ENCODE measurements at places on chromosomes 1 and 21. TPM values are rescaled to one million over a fixed set of nuclear protein-coding genes. Genes with fewer than 3 reads are reported as not detected.

DNA sequence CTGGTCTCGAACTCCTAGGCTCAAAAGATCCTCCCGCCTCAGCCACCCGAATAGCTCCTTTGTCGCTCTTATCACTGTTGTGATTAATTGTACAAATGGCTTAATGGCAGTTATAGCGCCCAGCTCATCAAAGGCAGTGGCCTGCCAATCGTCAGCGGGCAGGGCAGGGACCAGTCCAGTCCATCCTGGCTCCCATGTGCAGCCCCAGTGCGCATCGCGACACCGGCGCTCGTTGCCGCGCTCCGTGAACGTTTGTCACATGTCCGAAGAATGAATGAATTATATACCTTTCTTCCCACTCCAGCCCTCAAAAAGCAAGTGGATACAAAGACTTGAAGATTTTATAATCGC is 18.4 kb downstream of the MTX1 start:
- no peaks in the 10 kb centered on the region for H3K27me3 ChIP-seq
- peak overlapping the region; percentile 88 for H3K27ac ChIP-seq

- DNase-seq: no peak
- peaks cover 2% of the 10 kb centered on the region for H3K27me3 ChIP-seq
- no peaks in the 10 kb centered on the region for H3K36me3 ChIP-seq
These were observed 62.7 kb downstream of the PDE9A start for GRCh38 chr21:42716074-42716473.

DNA sequence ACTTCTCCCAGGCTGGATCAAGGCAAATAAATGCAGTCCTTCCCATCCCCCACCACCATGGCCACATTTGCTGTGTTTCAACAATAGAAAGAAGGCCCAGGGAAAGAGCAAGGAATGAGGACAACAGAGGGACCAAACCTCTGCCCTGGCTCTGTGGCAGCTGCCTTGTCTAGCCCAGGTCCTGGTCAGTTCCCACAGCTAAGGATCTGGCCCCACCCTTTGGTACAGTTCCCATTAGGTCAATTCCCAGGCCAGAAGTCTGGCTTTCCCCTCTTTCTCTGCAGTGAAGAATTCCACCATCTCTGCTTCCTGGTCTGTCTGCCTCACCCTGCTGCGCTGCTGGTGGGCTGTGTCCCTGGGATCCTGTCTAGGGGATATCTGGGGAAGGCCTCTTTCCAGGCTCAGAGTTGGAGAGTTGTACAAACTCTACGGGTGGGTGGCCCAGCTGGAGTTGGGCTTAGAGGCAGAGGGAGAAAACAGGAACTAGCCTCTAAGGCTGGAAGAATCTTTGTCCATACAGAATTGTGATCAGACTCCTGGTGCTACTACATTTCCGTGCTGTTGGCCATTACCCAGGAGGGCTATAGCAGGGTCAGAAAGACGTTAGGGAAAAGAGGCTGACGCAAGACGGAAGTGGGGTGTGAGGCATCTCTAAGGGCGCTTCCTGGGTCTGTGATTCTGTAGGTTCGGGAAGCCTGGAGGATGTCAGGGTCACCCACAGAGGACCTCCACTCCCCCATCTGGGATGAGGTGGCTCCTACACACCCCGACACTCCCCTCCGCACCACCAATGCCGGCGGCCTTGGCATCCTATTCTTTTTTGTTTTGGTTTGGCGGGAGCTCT is 953 bp upstream of the NDUFS2 start:
- H3K27me3 ChIP-seq: no peaks in the 10 kb centered on the region
- H3K36me3 ChIP-seq: peaks cover 22% of the 10 kb centered on the region
- peaks cover 55% of the 10 kb centered on the region for H3K4me1 ChIP-seq
- peak overlapping the region; percentile 94 for H3K4me3 ChIP-seq

DNA sequence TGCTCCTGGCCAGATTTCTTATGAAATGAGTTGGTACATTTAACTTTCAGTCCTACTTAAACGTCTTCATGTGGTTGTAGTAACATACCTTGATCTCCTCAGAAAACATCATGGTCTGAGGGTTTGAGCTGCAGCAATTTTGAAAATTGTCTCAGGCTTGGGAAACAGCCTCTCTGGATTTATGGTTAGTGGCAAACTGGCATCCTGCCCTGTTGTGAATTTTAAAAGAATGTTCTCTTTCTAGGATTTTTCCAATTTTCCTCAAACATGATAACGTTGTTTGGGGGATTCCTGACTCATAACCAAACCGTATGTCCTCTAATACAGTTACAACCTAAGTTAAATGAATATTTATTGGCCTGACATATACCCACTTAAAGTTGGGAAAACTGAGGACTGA is 624.4 kb downstream of the LMO4 start:
- no peak overlapping the region for H3K4me3 ChIP-seq
- no peaks in the 10 kb centered on the region for H3K4me1 ChIP-seq
- no peak overlapping the region for H3K27ac ChIP-seq
- DNase-seq: no peak

DNA sequence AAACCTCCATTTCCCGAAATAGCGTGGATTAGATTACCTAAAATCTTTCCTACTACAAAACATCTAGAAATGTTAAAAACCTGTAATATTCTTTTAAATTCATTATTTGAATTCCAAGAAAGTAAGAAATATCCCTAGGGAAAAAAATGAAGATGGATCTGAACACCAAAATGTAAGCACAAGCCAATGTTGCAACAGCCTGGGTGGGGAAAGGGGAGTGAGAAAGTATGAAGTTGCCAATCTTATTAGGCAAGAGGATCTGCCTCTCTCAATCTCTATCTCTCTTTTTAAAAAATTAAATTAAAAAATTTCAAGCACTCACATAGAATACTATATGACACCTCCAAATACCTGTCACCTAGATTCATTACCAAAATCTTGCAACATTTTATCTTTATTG is 74.9 kb upstream of the IRF2BP2 start:
- peaks cover 2% of the 10 kb centered on the region for H3K36me3 ChIP-seq
- no peaks in the 10 kb centered on the region for H3K4me1 ChIP-seq
- no peak for DNase-seq
- no peak overlapping the region for H3K4me3 ChIP-seq
- no peaks in the 10 kb centered on the region for H3K27me3 ChIP-seq

GRCh38 chr1:90201467-90202358 is 206.8 kb downstream of the ZNF326 start:
- no peak overlapping the region for H3K27ac ChIP-seq
- H3K4me1 ChIP-seq: no peaks in the 10 kb centered on the region
- H3K27me3 ChIP-seq: peaks cover under 1% of the 10 kb centered on the region

Gene FALEC
- not detected for total RNA-seq

- H3K36me3 ChIP-seq: no peaks in the 10 kb centered on the region
- H3K27me3 ChIP-seq: peaks cover 39% of the 10 kb centered on the region
- no peak within 1 kb of the TSS for H3K27ac ChIP-seq
- H3K4me3 ChIP-seq: no peak within 1 kb of the TSS
These were observed at the start of gene TDRD5 for GRCh38 chr1:179591592-179592580. TSS of gene TDRD5 (plus strand) at chr1:179591832. CDS start at chr1:179592616, 784 bp downstream.

DNA sequence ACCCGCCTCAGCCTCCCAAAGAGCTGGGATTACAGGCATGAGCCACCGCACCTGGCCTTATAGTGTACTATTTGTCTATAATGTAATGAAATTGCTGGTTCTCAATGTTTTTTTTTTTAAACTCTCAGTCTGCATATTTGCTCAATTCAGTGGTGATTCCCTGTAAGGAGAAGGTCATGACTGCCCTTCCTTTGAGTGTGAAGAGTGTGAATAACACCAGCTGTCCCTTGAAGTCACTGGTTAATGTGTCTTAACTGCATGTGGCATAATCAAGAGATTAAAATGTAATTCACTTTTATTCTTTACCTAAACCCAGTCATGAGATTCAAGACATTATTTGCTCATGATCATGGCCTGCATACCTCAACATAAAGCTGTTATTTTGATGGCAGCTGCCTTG is 30.5 kb downstream of the MTF2 start:
- no peak overlapping the region for H3K4me3 ChIP-seq
- H3K27ac ChIP-seq: no peak overlapping the region
- H3K4me1 ChIP-seq: peaks cover 26% of the 10 kb centered on the region
- no peaks in the 10 kb centered on the region for H3K27me3 ChIP-seq
- DNase-seq: no peak

GRCh38 chr1:10511494-10511885 is 36.7 kb downstream of the PEX14 start:
- peak overlapping the region; percentile 59 for H3K4me3 ChIP-seq
- peaks cover 7% of the 10 kb centered on the region for H3K36me3 ChIP-seq
- H3K27me3 ChIP-seq: no peaks in the 10 kb centered on the region
- H3K27ac ChIP-seq: peak overlapping the region; percentile 87
- DNase-seq: no peak
